ENCODE measurements at places on chromosomes 5 and 9. TPM values are rescaled to one million over a fixed set of nuclear protein-coding genes. Genes with fewer than 3 reads are reported as not detected.

GRCh38 chr5:31884896-31885295 is 246.0 kb downstream of the PDZD2 start:
- DNase-seq, result no peak
- H3K4me1 ChIP-seq, result peaks cover 3% of the 10 kb centered on the region
- H3K27me3 ChIP-seq, result no peaks in the 10 kb centered on the region

GRCh38 chr5:13498279-13498678 is 446.2 kb downstream of the DNAH5 start:
- no peaks in the 10 kb centered on the region for H3K4me1 ChIP-seq
- no peak overlapping the region for H3K4me3 ChIP-seq

The FOXD4L3 gene
- total RNA-seq, result 0.15 TPM

DNA sequence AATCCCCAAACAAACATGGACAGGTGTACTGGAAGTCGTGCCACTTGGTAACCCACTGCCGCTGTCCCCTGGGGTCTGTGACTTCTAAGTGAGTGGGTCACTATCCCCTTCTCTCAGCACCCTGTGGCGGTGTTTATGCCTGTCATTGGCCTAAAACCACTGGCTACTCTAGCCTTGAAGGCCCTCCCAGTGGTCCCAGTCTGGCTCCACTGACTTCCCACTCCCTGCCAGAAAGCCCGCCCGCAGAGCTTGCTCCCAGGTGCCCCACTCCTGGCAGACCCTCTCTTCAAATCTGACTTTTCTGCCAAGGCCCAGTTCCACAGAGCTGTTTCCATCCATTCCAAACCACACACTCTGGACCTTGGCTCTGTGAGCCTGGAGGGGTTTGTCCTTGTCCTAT is 274.5 kb downstream of the HSPA4 start:
- no peak overlapping the region for H3K4me3 ChIP-seq
- H3K36me3 ChIP-seq, result no peaks in the 10 kb centered on the region
- H3K27me3 ChIP-seq, result no peaks in the 10 kb centered on the region
- H3K4me1 ChIP-seq, result no peaks in the 10 kb centered on the region
- DNase-seq, result no peak

- H3K27me3 ChIP-seq, result no peaks in the 10 kb centered on the region
- no peaks in the 10 kb centered on the region for H3K36me3 ChIP-seq
- no peak overlapping the region for H3K27ac ChIP-seq
- no peak overlapping the region for H3K4me3 ChIP-seq
- H3K4me1 ChIP-seq, result no peaks in the 10 kb centered on the region
Observed at GRCh38 chr9:93082841-93083411, 13.1 kb upstream of the CARD19 start.
